ENCODE measurements at places on chromosomes 7 and 10.
A peak's percentile ranks its signal among the peaks of the same experiment; 100 is the strongest.

GRCh38 chr10:100482181-100482833 is 19.5 kb downstream of the WNT8B start:
- DNase-seq, result peak; percentile 43

- DNase-seq, result no peak
These were observed 534.3 kb downstream of the PARD3 start for GRCh38 chr10:34280599-34281374.

GRCh38 chr10:107303203-107303602 is 138.7 kb upstream of the SORCS1 start:
- no peak for DNase-seq

DNA sequence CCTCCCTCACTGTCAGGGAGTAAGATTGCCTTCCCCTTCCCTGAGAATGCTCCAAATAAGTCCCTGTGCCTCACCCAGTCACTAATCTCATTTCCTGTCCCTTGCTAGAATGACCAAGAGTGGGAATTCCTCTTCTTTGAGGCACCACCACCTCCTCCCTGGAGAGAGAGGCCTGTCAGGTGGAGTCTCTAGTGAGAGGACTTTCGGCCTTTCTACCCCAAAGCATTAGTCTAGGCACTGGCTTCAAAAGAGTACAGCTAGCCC is 145.0 kb downstream of the PTPN20 start:
- DNase-seq, result no peak

DNA sequence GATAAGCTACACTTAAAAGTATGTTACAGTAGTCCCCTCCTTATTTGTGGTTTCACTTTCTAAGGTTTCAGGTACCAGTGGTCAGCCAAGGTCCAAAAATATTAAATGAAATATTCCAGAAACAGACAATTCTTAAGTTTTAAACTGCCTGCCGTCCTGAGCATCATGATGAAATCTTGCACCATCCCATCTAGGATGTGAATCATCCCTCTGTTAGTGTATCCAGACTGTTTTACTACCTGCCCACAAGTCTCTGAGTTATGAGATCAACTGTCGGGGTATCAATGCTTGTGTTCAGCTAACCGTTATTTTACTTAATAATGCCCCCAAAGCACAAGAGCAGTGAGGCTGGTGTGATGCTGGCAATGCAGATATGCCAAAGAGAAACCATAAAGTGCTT is 11.4 kb downstream of the KDM7A start:
- DNase-seq, result no peak

- no peak for DNase-seq
These were observed 133.2 kb upstream of the SVIL start for GRCh38 chr10:29767968-29768367.

- no peak for DNase-seq
These were observed 142.3 kb downstream of the MAPK8 start for GRCh38 chr10:48448796-48449195.

- no peak for DNase-seq
These were observed 36.6 kb downstream of the SRPK2 start for GRCh38 chr7:105352018-105352612.

- DNase-seq, result no peak
These were observed 116.0 kb downstream of the BUB3 start for GRCh38 chr10:123270221-123270620.

DNA sequence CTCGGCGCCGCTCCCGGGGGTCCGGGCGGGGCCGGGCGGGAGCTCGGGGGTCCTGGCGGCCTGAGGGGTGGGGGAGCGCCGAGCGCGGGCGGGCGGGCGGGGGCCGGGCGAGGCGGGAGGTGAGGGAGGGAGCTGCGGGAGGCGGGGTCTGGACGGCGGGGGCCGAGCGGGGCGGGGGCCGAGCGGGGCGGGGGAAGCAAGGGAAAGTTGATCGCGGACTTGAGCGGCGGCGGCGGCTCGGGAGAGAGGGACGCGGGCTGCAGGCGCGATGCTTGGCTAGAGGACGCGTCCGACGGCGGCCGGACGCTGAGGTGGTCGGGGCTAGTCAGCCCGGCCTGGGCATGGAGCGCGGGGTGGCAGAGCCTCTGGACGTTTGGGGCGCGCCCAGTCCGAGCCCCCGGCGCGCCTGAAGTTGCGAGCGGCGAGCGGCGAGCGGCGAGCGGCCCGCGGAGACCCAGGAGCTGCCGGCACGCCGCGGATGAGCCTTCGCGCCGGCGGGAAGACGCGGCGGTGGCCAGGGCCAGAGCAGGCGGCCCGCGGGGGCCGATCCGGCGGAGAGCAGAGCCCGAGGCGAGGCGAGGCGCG is at the start of gene CDH23:
CDH23 (plus strand) TSS at position 210 of the 585 bp plus-strand sequence. CDS start 42,912 bp downstream, outside the sequence.
- DNase-seq, result no peak

DNA sequence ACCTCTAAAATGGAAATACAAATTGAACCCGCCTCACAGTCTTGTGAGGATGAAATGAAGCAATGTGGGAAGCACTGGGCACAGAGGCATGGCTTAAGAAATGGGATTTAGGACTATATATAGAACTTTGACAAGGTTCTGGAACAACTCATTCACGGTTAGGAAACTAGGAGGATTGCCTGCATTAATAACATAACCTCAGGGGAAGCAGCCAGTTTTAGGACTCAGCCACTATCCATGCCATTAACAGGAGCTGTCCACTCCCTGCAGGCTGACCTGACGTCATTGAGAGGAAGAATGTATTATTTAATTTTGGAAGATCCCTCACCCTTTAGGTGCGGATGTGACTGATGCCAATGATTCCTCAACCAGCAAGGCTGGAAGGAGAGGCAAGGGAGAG is 34.8 kb downstream of the ITGB8 start:
- no peak for DNase-seq

DNA sequence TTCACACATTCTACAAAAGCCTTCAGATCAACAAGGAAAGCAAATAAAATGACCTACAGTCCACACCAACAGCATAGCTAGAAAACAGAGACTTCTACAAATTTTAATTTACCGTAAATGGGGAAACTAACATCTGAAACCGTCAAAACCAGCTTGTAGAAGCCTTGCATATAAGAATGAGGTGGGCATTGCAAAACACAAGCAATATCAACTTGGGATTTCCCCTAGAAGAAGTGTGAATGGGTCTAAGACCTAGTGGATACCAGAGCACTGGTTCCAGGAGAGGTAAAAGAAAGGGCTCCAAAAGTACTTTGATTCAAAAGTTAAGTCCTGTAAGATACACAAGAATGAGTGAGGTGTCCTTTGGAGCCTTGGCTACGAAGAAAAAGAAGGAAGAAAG is 18.7 kb downstream of the RTKN2 start:
- DNase-seq, result no peak

GRCh38 chr10:104117839-104118323 is 4.1 kb upstream of the SFR1 start:
- DNase-seq, result no peak

DNA sequence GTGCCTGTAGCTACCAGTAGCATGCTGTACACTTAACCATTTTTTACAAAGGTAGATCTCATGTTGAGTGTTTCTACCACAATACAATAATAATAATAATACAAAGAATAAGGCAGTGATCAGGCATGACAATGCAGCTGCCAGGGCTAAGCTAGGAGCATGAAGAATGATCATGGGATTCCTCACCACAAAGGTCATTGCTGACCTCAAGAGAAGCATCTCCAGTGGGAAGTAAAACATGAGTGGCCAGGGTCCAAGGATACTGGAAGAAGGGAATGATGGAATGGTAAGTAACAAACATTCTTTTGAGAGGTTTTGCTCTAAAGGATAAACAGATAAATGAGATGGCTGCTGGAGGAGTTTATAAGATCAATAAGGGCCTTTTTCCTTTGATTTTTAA is 591.1 kb downstream of the TNS3 start:
- no peak for DNase-seq

DNA sequence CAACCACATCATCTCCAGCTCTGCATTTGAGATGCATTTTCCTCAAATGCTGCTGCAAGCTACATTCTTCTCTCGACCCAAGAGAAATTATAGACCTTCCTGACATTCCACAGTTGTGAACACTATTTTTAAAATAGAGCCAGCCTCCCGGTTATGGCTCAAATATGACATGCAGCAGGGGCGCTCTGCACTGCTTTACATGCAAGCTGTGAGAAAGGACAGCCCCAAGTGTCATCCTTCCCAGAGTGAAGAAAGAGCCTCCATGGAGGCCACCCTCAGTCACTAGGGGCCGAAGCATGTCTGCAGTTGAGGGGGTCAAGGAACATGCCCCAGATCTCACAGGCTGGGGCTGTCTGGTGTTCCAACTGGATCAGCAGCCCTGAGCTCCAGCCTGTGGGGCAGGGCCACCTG is 63.9 kb upstream of the CHST15 start:
- DNase-seq, result no peak

- no peak for DNase-seq
These were observed 246.2 kb downstream of the ETV1 start for GRCh38 chr7:13743226-13743625.

DNA sequence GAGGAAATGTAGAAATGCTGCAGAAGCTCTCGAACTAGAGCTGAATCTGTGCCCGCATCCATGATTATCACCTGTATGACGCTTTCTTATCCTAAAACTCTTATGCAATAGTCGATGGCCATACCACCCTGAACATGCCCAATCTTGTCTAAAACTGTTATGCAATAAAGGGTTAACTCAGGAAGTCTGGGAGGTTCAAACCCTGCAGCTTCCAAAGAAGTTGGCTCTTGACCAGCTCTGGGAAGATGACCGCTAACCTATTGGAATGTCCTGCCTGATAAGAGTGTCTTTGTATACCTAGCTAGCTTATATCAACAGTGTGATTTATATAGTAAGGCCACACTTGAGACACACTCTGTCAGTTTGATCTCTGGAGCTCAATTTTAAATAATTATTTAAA is 3.4 kb upstream of the C10orf88 start:
- DNase-seq, result no peak

DNA sequence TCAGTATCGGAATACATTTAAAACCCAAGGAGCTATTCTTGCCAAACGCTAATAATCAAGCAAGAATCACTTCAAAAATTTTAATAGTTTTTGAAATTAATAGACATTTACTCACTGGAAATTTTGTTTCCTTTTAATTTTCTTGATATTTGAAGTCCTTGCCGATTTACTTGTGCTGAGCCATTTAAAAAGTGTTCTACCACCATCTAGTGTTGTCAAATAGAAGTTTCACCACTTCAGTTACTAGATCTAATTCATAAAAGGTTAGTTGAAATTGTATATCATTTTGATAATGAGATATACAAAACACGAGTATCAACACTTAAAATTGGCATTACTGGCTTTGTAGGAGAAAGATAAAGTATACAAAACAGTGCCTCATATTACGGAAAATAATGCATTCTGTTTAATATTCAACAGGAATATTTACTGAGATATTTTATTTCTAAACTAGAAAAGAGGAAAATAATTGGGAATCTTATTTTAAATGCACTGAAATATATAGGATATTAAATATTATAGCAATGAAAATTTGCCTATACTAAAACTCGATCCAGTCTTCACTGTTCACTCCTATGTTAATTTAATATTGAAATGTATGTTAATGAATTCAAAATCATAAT is 664.8 kb upstream of the SEMA3D start:
- DNase-seq, result no peak

GRCh38 chr10:124977648-124978375 is 35.9 kb downstream of the ZRANB1 start:
- DNase-seq, result no peak

GRCh38 chr7:110017405-110017804 is 1073.5 kb upstream of the LRRN3 start:
- no peak for DNase-seq

- peak; percentile 17 for DNase-seq
These were observed 99.5 kb downstream of the CAMK1D start for GRCh38 chr10:12448729-12449391.

DNA sequence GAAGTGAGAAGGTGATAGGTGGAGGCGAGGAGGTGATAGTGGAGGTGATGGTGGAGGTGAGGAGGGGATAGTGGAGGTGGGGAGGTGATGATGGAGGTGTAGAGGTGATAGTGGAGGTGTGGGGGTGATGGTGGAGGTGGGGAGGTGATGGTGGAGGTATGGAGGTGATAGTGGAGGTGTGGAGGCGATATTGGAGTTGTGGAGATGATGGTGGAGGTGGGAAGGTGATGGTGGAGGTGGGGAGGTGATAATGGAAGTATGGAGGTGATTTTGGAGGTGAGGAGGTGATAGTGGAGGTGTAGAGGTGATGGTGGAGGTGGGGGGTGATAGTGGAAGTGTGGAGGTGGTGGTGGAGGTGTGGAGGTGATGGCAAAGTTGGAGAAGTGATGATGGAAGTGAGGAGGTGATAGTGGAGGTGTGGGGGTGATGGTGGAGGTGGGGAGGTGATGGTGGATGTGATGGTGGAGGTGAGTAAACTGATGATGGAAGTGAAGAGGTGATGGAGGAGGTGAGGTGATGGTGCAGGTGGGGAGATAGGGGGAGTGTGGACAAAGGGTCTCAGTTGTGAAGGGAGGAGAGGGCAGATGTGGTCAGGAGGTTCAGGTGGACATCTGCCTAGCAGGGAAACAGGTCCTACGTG is 36.6 kb downstream of the ADCY1 start:
- no peak for DNase-seq

GRCh38 chr7:66344166-66344565 is 139.0 kb downstream of the TPST1 start:
- no peak for DNase-seq

GRCh38 chr10:96368971-96369370 is 10.2 kb upstream of the OPALIN start:
- DNase-seq, result no peak

DNA sequence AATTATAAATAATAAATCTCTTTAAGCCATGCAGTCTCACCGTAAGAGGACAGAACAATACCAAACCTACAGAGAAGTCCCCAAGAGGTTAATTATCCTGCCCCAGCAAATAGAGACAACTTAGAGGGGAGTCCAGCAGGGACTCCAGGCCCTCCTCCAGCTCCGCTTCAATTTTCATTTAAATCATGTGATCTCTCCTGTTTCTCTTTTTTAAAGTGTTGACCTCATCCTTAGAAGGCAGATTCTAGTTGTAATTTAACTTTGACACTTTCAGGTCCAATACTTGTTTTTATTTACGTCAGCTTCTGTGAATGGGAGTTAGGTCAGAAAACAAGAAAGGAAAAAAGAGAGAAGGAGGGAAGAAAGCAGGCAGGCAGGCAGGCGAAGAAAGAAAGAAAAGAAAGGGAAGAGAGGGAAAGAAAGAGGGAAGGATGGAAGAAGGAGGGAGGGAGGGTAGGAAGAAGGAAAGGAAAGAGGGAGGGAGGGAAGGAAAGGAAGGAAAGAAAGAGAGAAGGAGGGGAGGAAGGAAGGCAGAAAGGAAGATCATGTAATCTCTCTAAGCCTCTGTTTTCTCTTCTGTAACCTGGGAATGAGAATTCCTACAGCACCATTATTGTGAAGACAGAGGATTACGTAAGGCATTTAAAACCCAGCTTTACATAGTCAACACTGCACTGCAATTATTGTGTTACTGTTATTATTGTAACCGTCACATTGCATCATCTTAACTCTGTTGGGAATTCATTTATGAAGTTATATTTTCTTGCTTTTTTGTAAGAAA is 227.7 kb downstream of the SKIDA1 start:
- no peak for DNase-seq
